ENCODE measurements at places on chromosomes 2 and 18.

DNA sequence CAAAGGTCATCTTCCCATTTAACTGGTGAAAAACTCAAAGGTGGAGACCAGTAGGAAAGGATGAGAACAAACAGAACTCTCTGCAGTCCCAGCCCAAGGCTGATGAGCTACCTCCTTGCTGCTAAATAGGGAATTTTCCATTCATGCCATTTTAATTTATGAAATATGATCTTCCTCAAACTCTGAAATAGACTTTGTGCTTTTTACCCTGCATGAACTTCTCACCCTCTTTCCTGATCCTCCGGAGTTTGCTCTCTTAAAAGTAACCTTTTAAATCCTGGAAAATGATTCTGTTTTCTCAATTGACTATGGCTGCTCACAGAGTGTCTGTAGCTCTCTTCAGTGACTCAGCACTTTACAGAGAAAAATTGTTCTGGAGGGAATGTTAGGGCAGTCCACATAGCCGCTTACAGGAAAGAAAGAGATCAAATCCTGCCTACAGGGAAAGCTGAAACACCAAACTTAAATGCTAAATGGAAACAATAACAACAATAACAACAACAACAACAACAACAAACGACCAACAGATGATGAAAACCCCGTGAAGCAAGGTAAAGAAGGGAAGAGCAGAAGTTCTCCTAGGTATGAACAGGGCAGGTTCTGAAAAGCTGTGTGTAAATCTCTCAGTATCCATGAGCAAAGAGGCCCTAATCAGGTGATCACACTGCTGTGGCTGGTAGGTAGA, 79.8 kb upstream of the SESTD1 start:
- no peak for DNase-seq

GRCh38 chr2:150109028-150109427, 378.4 kb downstream of the RND3 start:
- DNase-seq = no peak

DNA sequence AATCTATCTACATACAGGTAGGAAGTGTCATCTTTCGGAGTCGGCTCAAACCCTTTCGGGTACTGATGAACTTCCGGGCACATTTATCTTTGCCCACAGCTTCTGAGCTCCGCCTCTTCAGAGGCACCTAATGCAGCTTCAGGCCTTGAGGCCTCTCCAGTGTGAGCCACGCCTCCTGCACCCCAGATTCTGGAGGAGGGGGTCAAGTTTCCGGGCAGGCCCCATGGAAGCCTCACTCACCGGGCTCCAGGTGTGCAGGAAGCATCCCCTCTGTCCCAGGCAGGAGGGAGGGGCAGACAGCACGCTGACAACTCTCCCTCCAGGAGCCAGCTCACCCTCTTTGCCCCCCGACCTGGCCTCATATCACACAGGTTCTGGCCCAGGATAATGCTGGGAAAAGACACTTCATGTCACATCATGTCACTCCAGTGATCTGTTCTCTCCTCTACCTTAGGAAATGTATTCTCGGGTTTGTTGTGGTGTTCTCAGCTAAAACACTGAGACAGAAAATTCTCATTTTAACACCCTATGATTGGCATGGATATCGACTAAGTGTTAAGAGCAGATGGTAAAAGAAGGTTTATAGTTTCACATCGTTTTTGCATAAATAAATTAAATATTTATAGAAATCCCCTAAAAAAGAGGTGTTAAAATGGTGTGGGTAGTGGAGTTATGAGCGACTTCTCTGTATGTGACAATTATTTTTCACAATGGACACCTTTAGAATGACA, 46.2 kb upstream of the COPS8 start:
- DNase-seq = no peak

GRCh38 chr2:128236491-128237035, 82.1 kb downstream of the HS6ST1 start:
- DNase-seq = no peak

GRCh38 chr2:169372561-169372960, 10.2 kb upstream of the LRP2 start:
- no peak for DNase-seq

DNA sequence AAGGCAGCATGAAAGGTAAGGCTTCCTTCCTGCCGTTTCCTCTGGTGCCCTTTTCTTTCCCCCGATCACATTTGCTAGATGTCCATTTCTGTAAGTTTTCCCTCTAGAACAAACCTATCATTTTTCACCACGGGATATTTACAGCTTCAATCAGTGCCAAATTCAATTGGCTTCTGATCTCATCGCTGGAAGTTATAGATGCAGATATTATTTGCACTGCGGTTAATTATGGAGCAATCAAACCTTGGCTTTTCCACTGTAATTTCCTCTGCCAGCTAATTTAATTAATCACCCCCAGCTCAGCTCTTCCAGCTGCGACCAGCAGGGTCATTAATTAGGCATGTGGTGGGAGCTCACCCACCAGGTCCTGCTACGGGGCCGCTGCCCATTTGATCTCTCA, 86.1 kb downstream of the GBX2 start:
- DNase-seq = no peak

DNA sequence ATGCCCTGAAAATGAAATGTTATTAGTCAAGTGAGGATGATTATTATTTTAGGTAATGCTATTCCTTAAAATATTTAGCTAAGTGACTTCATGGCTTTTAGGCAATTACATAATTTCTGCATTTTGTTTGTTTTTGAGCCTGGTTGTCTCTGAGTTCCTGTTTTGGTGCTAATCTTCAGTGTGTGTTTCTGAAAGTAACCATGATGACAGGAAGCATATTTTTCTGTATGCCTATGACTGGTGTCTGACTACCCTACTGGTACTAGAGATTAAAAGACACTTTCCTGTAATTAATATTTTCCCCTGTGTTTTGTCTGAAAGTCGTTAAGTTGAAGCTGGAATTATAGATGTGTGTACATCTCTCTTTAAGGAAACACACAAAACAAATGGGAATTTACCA, 295.0 kb upstream of the SPRED2 start:
- no peak for DNase-seq

DNA sequence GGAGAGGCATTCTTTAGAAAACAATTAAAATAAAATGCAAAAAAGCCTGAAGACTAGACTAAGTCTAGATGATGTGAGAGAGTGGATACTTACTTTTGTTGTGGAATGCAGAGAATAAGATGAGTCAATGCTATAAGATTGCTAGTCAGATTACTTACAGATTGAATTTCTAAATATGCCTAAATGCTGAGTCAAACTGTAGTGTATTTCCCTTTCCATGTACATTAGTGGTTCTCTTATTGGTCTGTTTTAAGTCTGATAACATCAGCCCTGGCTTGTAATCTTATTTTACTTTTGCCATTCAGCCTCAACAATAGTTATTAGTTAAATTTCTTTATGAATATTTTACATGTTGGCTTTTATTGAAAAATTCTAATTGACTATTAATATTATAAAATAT, 702.7 kb downstream of the SOCS6 start:
- DNase-seq = no peak

- DNase-seq = no peak
These were observed 62.7 kb upstream of the GATA6 start for GRCh38 chr18:22106536-22107292.
